Right ventricle myocardium superior (tissue), 1 donor: ENCODE measurements at places on chromosomes 5 and 9. TPM values are rescaled to one million over a fixed set of nuclear protein-coding genes. Genes with fewer than 3 reads are reported as not detected.

FRMD3 gene
- total RNA-seq, result 93.2 TPM

DNA sequence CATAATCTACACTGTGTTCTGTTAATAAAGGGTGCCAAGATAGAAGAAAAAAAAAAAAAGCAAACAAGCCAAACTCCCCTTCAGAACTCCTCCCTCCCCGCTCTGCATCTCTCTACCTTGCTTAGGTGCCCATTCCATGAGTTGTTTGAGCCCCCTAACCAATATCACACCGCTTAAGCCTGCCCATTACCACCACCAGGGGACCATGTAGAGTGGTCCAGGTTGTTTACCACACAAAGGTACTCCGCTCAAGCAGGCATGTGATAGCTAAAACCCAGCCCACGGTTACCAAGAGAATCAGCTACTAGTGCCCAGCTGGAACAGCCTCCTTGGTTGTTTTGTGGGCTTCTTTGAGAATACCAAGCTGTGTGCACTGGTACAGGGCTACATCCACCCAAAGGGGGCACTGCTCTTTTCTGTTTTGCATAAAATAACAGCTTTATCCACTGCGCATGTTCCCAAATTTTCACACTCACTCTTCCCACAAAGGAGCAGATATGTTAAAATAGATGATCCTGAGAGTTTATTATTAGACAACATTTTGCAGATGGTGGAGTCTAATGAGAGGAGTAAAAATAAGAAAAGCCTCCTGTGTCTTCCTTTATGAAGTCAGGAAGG lies 304.1 kb downstream of the DEPDC1B start:
- DNase-seq, result no peak

- DNase-seq, result no peak
Measured at GRCh38 chr9:134034215-134035040, 9.1 kb downstream of the BRD3OS start.

PRRC1 gene
- total RNA-seq, result 17.1 TPM

RLN2 gene
- not detected for total RNA-seq

- peak; percentile 31 for DNase-seq
Measured at GRCh38 chr9:134968011-134968822, 50.5 kb upstream of the FCN1 start.

- no peak for DNase-seq
Measured at GRCh38 chr5:135124128-135124527, 90.1 kb upstream of the PITX1 start.

ELAVL2 gene
- total RNA-seq, result not detected

CHSY3 gene
- total RNA-seq, result 0.51 TPM

DNA sequence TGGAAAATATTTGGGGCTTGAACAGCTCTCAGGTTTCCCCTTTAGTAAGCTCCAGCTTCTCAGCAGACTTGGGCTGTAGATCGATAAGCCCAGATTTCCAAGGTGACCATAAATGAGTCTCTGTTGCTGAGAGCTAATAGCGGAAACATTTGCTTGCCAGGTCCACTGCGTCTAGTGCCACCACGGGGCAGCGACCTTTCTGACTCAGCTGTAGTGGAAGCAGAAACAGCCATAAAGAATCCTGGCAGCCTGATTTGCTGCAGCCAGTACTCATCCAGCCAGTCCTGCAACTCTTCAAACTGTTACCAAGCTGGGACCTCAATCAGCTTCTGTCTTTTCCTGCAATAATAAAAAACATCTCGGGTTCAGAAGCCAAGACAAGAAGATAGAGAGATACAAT lies 241.7 kb downstream of the DOCK8 start:
- peak; percentile 59 for DNase-seq

- DNase-seq, result no peak
Measured at GRCh38 chr5:121899346-121899745, 47.7 kb downstream of the FTMT start.

PSAT1 gene
- 0.83 TPM for total RNA-seq

DNA sequence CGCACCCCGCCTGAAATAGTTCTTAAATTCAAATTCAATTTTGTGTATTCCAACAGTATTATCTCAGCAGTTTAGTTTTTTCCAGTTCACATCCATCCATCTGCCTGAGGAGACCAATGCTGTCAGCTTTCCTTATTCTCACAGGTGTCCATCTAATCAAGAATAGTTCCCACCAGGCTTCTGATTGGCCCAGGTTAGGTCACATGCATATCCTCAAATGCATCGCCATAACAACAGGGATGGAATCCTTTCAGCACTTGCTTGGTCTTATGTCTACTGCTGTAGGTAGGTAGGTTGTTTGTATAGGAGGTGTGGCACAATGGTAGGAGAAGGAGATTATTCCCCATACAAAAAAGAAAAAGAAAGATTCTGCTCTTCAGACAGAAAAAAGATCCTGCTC lies 91.2 kb downstream of the UBE2R2 start:
- DNase-seq, result no peak

- DNase-seq, result no peak
Measured at GRCh38 chr5:53671447-53671846, 111.0 kb downstream of the NDUFS4 start.

INSYN2B gene
- total RNA-seq, result 0.30 TPM

ANXA2R gene
- 0.94 TPM for total RNA-seq

- no peak for DNase-seq
Measured at GRCh38 chr5:50963971-50964745, 297.7 kb downstream of the PARP8 start.

MLANA gene
- not detected for total RNA-seq

- DNase-seq, result no peak
Measured at GRCh38 chr5:757346-757930, 27.1 kb downstream of the ZDHHC11B start.

GRCh38 chr5:120457839-120458507 lies 6.1 kb upstream of the PRR16 start:
- DNase-seq, result peak; percentile 90

GRCh38 chr9:83154087-83154736 lies 91.3 kb upstream of the RASEF start:
- no peak for DNase-seq

PCDHGB7 gene
- total RNA-seq, result 9.8 TPM

- DNase-seq, result no peak
Measured at GRCh38 chr5:138793575-138793974, 40.4 kb downstream of the CTNNA1 start.

GRCh38 chr5:132656774-132657355 lies 1.1 kb upstream of the IL13 start:
- DNase-seq, result no peak

AGTPBP1 gene
- total RNA-seq, result 78.3 TPM

- no peak for DNase-seq
Measured at GRCh38 chr5:172973127-172973916, 10.2 kb upstream of the ATP6V0E1 start.

- DNase-seq, result no peak
Measured at GRCh38 chr5:14557203-14557770, 24.3 kb upstream of the OTULINL start.

GRCh38 chr5:136235321-136235720 lies 42.4 kb upstream of the SMIM32 start:
- no peak for DNase-seq

- DNase-seq, result no peak
Measured at GRCh38 chr5:74179701-74180100, 460.8 kb downstream of the ENC1 start.

CXCL14 gene
- 1.3 TPM for total RNA-seq

- peak; percentile 54 for DNase-seq
Measured at GRCh38 chr5:172837640-172838039, 3.6 kb downstream of the ERGIC1 start.

IER5L gene
- 3.5 TPM for total RNA-seq

DNA sequence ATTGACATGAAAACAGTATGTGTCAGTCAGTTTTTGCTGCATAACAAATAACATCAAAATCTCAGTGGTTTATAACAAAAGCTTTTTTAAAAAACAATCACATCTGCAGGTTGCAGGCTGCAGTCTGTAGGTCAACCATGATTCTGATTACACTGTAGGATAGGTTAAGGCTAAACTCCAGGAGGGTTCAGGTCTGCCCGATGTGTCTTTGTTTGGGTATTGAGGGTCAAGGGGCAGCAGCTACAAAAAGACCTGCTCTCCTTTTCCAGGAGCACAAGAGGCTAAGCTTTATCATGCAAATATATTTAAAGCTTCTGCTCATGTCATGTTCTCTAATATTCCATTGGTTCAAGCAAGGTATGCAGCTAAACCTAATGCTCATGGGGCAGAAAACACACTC lies 18.2 kb downstream of the GRIA1 start:
- no peak for DNase-seq

FOXD4L3 gene
- not detected for total RNA-seq

- DNase-seq, result no peak
Measured at GRCh38 chr9:123812984-123813383, 116.9 kb downstream of the DENND1A start.
